D341Med (cell line): ENCODE measurements at places on chromosomes 2 and 18.
A peak's percentile ranks its signal among the peaks of the same experiment; 100 is the strongest.

- DNase-seq, result no peak
These were observed 103.0 kb downstream of the QPCT start for GRCh38 chr2:37447446-37447845.

DNA sequence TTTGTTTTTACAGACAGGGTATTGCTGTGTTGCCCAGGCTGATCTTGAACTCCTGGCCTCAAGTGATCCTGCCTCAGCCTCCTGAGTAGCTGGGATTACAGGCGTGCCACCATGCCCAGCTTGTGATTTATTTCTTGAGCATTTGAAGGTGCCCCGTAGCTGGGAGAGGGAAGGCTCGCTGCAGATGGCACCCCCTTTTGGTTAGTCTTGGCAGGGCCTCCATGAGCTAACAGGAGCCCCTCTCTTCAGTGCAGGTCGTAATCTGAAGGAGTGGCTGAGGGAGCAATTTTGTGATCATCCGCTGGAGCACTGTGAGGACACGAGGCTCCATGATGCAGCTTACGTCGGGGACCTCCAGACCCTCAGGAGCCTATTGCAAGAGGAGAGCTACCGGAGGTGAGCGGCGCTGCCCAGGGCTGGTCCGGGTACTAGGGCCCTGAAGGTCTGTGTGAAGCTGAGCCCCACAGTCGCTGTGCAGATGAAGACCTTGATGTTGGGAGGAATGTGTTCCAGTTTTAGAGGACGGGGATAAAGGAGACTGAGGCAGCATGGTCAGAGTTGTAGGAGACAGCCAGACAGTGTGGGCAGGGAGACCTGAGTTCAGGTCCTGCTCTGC lies 6.7 kb downstream of the ASB1 start:
- DNase-seq, result no peak

DNA sequence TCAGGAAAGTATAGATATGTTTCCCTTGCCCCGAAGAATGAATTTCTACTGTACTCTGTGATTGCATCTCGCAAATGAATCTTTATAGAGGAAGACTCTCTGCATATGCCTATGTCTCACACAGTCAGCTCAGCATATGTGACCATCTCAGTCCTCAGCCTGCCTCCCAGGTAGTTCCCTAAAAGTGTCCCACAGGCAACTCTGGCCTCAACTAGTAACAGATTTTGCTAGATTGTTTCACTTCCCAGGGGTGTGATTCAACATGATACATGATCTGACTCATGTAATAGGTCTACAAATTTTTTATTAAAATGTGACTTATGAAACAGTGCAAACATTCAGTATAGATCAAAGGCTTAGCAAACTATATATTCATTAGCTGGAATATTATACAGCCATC lies 296.6 kb upstream of the CRIM1 start:
- DNase-seq, result no peak

DNA sequence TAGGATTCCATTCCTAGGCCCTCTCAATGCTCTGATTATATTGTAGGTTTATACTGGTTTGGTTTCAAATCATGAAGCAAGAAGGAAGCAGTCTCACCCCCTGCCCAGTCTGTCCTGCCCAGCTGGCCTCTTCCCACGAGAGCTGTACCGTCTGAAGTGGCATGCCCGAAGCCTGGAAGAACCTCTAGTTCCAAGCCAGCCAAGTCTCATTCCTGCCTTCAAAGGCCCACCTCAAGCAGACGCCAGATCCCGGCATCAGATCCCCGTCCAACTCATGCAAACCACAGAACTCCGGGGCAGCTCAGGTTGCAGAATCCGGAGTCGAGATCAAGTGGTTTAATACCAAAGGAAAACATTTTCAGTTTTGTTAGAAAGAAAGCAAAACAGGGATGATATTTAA lies 234.4 kb downstream of the LPIN1 start:
- DNase-seq, result no peak

GRCh38 chr18:23230686-23231085 lies 95.4 kb downstream of the CABLES1 start:
- no peak for DNase-seq

- no peak for DNase-seq
These were observed 288.1 kb downstream of the EPHA4 start for GRCh38 chr2:221283896-221284545.

DNA sequence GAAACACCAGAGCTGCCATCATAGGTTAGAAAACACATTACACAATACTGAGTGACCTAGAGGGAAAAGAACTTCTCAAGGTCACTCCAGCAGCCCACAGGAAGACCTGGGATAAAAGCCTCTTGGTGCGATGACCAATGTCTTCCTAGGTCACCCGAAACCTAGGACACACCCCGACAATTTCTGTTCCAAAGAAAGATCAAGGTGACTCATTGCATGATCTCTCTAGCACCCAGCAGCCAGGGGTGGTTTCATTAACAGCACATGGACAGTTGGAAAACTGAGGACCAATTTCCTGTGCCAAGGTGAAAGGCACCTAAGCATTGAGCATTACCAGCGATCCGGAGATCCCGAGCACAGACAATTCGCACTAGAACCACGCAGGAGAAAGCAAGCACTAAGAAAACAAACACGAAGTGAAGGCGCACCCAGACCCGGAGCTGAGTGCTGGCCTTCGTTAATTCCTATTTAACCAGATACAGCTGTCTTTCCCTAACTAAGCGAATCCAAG lies 1.5 kb downstream of the CACNB4 start:
- DNase-seq, result no peak

- no peak for DNase-seq
These were observed 3.9 kb upstream of the PRELID3A start for GRCh38 chr18:12403601-12404506.

GRCh38 chr2:141437521-141437920 lies 693.3 kb downstream of the LRP1B start:
- DNase-seq, result no peak

- DNase-seq, result no peak
These were observed 486.3 kb downstream of the NR4A2 start for GRCh38 chr2:155846259-155846658.

- DNase-seq, result no peak
These were observed 187.1 kb downstream of the GULP1 start for GRCh38 chr2:188478724-188479123.

DNA sequence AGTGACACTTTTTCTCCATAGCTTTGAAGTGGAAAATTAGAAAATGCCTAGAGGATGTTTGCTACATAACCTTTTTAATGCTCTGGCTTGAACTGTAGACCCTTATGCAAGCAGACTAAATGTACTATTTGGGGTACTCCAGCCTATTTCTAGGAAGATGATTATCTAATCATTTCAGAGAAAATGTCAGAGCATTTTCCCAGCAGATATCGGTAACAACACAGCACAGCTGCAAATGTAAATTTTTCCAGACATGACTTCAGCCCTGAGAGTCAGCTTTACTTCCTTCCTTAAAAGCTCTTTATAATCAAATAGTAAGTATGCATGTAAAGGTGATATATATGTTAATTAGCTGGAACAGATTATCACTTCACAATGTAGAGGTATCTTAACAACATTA lies 1647.1 kb downstream of the SUCLG1 start:
- DNase-seq, result no peak

DNA sequence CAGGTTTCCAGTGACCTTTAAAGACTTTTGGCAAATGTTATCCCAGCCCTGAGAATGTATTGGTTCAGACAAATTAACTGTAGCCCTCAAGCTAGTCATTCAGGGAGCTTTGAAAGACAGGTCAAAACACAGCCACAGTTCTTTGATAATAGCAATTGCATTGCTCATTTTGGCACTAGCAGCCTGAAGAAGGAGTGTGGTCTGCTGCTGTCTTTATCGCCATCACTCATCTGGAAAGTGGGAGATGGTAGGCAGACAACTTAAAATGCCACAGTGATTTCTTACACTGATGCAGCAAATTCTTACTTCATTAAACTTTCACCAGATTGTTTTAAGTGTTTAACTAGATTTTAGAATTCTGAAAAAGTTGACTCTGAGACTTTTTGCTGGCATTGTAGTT lies 47.2 kb downstream of the DOK6 start:
- no peak for DNase-seq

DNA sequence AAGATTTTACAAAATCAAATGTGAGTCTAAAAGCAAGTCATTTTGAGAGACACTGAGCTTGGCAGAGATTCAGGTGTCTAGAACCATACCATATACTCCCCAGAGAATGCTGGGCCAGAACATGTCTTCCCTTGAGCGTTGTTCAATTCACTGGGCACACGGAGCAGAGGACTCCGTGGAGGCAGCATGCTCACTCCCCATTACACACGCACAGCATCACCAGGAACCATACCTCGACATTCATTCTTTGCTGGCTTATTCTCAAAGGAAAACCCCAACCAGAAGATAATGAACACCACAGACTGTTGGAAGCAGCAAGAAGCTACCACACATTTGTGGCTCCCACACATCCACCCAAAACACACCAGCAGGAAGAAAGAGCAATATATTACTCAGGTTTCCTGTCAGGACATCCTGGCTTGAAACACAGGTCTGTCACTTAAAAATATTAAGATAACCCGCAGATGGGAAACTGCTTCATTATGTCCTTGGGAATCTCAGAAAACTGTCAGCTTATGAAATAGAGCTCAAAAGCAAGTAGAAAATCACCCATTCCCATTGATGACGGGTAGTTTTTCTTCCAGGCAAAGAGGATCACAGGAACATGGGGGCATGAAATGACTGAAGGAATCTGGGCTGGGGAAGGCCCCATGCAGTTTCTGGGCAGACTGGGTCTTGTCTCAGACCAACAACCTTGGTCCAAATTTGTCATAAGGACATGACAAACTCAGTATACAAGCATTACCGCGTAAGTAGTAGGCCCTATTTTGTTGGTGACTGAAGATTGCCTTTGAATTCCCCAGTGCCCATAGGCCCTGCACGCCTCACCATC lies 46.4 kb downstream of the PCBP1 start:
- peak; percentile 61 for DNase-seq

- DNase-seq, result no peak
These were observed 16.7 kb downstream of the PDCD1 start for GRCh38 chr2:241842067-241842415.

GRCh38 chr2:235744161-235744560 lies 250.3 kb downstream of the AGAP1 start:
- no peak for DNase-seq

GRCh38 chr18:66752733-66753132 lies 148.8 kb upstream of the CDH19 start:
- no peak for DNase-seq

GRCh38 chr18:31595121-31595771 lies 3.6 kb downstream of the TTR start:
- DNase-seq, result no peak

DNA sequence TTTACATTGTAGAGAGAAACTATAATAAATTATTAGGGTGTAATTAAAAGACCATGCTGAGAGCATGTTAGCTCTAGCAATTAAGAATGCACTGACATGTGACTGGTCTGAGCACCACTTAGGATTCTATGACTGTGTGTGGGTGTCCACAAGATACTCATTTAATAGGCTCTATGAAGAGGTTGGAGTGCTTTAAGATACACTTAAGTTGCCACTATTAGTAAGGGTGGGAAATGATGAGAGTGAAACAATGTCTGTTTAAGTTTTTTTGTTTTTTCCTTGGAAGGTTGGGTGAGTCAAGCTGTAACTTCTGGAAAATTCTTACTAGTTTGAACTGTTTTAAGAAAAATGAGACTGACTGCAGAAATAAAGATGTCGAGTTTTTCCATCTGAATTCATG lies 1.8 kb upstream of the FAP start:
- no peak for DNase-seq

GRCh38 chr2:203718087-203718486 lies 11.6 kb downstream of the CD28 start:
- no peak for DNase-seq

GRCh38 chr18:6434987-6435709 lies 20.4 kb upstream of the L3MBTL4 start:
- no peak for DNase-seq

- DNase-seq, result no peak
These were observed 148.9 kb upstream of the SLC39A10 start for GRCh38 chr2:195508139-195508455.

- DNase-seq, result no peak
These were observed 93.1 kb downstream of the SLC8A1 start for GRCh38 chr2:40358783-40359182.

- DNase-seq, result no peak
These were observed 77.0 kb downstream of the LANCL1 start for GRCh38 chr2:210399440-210400041.

- no peak for DNase-seq
These were observed 11.3 kb downstream of the RMP24 start for GRCh38 chr18:35983818-35984217.

DNA sequence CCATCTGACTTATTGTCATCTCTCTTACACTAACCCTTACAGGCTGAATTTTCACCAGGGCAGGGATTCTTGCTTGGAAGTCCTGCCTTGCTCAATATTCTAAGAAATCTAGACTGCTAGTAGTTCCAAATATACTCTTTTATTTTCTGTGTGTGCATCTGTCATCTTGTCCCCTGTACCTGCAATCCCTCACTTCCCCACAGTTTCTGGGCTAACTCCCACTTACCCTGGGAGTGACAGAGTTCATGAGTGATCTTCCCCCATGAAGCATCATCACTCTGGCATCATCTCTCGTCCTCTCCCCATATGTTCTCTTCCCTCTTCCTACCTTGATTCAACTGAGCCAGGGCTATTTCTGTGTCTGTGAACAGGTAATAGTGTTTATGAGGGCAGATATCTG lies 35.7 kb downstream of the HNMT start:
- DNase-seq, result no peak

- no peak for DNase-seq
These were observed 111.4 kb downstream of the NBAS start for GRCh38 chr2:15449556-15450236.

- no peak for DNase-seq
These were observed 57.9 kb downstream of the CABYR start for GRCh38 chr18:24196764-24197163.

- no peak for DNase-seq
These were observed 80.9 kb downstream of the KCNS3 start for GRCh38 chr2:17959356-17959755.

DNA sequence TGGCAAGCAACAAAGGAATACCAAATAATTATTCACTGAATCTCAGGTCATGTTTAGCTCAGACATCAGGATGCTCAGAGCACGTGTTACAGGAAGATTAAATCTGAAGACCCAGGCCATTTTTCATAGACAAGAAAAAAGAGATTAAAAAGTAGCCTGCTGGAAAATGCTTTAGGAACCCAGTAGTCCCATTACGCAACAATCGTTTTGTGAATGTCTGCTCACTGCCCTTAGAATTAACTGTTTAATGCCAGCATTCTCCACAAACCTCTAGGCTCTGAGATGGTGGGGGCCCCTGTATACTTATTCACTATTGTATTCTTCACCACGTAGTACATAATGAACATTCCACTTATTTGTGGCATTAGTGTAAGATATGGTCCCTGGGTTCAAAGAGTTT lies 154.6 kb upstream of the NYAP2 start:
- no peak for DNase-seq

- DNase-seq, result no peak
These were observed 555.5 kb upstream of the TNP1 start for GRCh38 chr2:217415316-217415715.
